ENCODE measurements at places on chromosomes 7 and 10.

GRCh38 chr7:19009241-19009935 lies 108.0 kb downstream of the TWIST1 start:
- DNase-seq: no peak

DNA sequence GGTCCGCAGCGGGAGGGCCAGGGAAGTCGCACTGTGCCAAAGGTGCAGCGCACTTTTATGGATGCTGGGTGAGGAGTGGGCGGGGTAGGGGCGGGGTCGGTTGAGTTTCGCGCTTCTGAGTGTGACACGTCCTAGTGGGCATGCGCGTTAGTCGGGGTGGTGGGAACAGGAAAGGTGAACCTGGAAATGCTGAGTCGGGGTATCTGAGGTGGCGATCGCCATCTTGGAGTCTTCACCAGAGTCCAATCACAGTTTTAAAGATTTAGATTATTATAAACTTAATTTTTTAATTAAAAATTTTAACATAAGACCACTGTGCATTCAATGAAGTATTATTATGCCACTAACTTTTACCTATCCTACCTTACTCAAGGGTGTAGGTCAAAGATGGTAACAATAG lies 45.7 kb downstream of the ZNF138 start:
- DNase-seq: no peak

- DNase-seq: peak; percentile 54
Observed at GRCh38 chr7:87599336-87599735, 1.3 kb downstream of the ABCB1 start.

GRCh38 chr7:30104157-30104556 lies 30.6 kb upstream of the MTURN start:
- no peak for DNase-seq

GRCh38 chr10:77638321-77639101 lies 903 bp upstream of the KCNMA1 start:
- no peak for DNase-seq

DNA sequence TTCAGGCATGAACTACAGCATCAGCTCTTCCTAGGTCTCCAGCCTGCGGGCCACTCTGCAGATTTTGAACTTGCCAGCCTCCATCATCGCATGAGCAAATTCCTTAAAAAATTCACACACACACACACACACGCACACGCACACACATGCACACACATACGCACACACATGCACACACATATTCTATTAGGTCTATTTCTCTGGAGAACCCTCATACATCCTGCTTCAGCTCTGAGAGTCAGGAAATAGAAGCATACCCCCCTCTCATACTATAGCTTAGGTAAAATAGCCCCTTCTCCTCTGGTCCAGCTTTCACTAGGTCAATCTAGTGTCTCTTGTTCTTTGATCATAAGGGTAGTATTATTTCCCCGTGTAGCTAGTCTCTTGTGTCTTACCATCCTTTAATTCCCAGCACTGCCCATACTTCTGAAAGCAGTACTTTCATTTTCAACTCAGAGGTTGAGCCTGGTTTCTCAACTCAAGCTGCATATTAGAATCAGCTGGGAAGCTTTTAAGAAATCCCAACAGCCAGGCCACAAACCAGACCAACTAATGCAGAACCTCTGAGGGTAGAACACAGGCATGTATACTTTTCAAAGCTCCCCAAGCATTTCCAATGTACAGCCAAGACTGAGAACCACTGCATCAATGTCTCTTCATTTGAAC lies 30.9 kb upstream of the ITGB8 start:
- no peak for DNase-seq

DNA sequence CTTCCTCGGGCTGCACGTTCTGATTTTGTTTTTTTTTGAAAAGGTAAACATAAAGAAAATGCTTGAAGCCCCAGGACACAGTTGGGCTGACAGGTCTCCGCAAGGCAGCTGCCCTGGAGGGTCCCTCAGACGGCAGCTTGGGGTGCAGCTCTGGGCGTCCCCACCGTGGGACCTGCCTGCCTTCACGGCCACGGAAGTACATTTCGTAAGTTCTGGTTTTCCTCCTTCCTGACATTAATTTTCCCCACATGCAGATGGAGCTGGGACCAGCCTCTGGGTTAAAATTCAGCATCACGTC lies 491.0 kb downstream of the DNAJB6 start:
- no peak for DNase-seq

GRCh38 chr7:135197343-135197742 lies 14.0 kb downstream of the WDR91 start:
- DNase-seq: no peak

DNA sequence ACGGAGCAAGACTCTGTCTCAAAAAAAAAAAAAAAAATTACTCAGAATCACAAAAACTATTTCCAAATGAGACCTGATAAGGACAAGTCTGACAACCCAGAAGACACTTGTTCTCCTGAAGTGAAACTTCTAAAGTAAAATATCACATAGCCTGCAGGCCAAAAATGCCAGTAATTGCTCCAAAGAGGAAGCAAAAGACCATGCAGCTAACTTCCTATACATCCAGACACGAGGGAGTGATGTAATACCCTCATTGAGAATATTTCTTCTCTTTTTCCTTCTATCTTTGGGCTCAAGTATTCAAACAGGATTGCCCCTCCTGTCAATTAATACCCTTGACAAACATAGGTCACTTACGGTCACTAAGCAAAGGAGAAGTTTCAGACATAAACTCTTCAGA lies 31.2 kb downstream of the ARMH3 start:
- no peak for DNase-seq

GRCh38 chr10:103761075-103761920 lies 94.1 kb downstream of the SH3PXD2A start:
- DNase-seq: no peak

DNA sequence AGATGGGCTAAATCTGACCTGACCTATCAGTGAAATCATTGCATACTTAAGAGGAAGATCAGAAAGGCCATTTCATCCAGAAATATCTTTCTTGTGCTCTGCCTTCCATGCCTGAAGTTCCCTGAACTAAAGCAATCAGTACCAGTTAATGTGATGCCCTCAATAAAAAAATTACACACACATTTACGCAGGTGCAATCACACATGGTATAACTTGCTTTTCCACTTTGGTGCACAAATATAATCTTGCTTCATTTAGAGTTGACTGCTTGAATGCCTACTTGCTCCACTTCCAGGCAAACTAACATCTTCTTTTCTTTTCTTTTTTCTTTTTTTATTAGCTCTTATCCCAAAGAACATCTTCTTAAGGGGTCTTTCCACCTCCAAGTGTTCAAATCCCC lies 58.3 kb upstream of the KIF5B start:
- no peak for DNase-seq

DNA sequence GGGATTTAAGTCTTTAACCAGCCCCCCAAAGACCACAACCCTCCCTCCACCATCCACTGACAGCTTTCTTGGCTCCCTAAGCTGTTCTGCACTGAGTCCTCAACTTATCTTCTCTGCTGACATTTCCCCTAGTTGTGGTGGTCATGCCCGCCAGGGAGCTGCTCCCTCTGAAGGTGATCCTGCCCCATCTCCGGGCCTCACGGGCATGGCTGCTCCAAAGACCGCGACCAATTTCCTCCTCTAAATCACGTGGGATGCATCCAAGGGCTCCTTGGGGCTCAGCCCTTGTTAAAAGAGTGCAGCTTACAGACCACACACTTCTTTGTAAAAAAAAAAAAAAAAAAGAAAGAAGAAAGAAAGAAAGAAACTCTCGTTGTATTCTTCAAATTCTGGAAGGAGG lies 27.1 kb upstream of the KLF6 start:
- DNase-seq: no peak

DNA sequence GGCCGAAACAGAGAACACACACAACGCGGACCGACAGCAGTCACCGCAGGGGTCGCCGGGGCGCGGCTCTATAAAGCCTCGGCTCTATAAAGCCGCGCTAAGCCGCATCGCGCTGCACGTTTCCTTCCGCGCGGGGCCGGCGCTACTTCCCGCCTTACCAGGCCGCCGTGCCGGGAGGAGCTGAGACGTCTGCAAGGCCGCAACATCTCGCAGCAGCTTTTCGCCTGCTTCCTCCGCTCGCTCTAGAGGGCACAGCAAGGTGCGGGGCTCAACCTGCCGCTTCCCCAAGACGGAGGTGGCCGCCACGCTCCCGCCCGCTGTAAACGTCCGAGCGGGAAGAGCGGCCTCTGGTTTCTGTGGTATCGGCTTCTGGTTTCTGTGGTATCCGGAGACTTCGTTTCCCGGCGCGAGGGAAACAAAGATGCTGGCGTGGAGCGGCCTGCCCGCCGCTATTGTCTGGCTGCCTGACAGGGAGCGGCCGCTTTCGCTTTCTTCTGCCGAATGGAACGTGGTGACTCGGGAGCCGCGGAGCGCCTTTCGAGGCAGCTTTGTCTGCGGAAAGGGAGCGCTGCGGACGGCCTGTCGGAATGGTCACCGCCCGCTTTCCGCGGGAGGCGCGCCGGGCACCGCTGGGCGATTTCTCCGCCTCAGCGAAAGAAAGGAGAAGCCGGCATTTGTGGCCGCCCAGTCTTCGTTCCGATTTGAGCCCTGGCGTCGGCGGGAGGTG lies 91.8 kb downstream of the SPAG6 start:
- peak; percentile 94 for DNase-seq

- DNase-seq: no peak
Observed at GRCh38 chr7:133139350-133139749, 57.5 kb upstream of the CHCHD3 start.

DNA sequence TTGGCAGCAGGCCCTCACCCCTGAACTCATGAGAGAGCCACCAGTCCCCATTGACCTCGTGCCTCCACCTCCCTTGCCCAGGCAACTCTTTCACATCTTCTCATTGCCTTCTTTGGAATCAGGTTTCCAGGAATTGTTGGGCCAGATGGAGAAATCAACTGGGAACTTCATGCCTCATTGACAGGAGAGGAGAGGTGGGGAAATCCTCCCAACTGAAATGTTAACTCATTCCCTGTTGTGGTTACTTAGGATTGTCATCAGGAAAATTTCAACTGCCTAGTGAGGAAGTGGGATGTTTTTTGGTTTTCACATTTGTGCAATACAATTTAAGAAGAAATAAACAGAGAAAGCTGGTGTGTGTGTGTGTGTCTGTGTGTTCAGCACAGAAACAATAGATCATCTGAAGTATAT lies 106.6 kb upstream of the INHBA start:
- no peak for DNase-seq

DNA sequence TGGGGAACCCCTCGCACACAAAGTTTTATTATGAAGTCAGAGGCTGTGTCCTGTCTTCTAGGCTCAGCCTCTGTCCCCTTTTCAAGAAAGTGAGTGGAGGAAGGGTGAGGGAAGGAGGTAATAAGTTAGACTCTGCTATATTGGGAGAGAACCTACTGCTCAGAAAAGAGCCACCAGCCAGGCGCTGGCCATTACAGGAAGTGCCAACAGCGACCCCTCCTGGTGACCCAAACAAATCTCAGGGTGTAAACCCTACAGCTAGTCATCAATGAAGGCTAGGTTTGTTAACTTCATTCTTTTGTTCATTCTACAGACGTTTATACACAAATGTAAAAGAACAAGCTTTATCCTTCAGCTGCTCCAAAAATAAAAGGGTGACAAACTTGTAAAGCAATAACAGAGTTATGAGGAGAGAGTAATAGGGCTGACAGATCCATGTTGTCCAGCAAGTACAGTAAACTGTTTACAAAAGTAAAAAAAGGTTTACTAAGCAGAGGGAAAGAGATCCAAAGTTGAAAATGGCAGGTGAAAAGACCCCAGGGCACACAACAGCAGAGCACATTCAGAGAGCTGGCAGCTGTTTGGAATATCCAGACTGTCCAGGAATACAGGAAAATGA lies 82.7 kb downstream of the FAM204A start:
- DNase-seq: no peak

Data from CD4-positive, alpha-beta T cell treated with Interleukin-4 for 1 hour (primary cell).